ENCODE measurements at places on chromosomes 12 and 14.

- DNase-seq, result no peak
These were observed 42.7 kb upstream of the DCN start for GRCh38 chr12:91225316-91225715.

DNA sequence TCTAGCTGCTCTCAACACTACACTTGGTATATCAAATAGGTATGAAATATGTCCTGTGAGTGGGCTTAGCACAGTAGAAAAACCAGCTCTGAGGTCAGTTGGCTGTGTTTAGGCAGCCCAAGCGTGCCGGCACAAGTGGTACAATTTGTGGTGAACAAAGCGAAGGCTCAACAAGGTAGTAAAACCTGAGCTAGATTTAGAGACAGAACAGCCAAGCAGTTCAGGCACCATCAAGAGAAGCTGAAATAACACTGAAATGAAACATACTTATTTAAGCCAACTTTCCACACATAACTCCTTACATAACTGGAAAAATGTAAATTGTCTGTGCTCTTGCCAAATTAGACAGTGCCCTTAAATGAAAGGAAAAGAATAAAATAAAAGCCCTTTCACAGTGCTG, 596.8 kb upstream of the FBXO33 start:
- no peak for DNase-seq

DNA sequence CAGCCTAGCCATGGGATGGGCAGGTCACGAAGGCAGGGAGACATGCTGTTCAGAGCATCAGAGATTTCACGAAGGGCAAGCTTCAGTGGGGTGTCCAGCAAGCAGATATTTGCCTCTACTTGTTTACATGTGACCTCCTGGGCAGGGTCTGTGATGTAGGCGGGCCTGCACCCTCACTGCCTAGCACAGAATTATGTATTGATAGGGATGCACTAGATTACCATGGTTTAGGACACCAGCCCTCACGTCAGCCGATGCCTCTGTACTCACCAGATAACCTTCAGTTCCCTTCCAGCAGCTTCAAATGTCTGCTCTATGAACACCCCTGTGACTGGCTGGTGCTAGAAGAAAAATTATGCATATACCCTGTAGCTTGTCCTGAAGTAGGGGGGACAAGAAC, 5.1 kb upstream of the EIF5 start:
- DNase-seq, result no peak

DNA sequence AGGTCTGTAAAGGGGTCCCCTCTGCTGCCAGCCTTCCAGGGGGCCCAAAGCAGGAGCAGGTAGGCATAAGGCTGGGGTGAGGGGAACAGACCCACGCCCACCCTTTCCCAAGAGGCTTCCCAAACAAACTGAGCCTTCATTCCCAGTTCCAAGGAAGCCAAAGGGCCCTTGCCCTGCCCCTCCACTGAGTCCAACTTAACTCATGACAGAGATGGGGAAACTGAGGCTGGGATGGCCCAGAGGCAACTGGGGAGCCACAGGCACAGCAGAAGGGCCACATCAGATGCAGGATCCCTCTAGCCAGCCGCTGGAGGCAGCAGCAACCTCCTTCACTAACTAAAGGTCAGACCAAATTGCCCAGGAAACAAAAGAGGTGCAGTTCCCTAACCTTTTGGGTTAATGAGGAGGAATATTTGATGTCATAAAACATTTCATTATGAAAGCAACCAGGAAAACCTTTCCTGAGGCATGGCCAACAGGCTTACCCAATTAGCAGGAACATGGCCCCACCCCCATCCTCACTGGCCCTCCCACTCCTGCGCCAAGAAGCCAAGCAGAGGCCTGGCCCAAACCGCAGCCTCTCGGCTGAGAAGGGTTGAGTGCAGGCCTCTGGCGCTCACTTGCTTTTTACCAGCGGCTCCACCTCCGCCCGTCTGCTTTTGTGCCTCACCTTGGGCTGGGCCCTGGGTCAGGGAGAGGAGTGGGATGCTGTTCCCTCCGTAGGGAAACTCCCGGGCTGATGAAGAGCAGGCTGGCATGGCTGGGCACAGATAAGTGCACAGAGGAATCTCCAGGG, 293.5 kb upstream of the RTL1 start:
- DNase-seq, result no peak

GRCh38 chr12:46455648-46456352, 83.2 kb upstream of the SLC38A2 start:
- DNase-seq, result no peak

- no peak for DNase-seq
These were observed 196.5 kb upstream of the AMIGO2 start for GRCh38 chr12:47276253-47276620.

GRCh38 chr12:67019070-67019469, 250.1 kb upstream of the CAND1 start:
- DNase-seq, result no peak

DNA sequence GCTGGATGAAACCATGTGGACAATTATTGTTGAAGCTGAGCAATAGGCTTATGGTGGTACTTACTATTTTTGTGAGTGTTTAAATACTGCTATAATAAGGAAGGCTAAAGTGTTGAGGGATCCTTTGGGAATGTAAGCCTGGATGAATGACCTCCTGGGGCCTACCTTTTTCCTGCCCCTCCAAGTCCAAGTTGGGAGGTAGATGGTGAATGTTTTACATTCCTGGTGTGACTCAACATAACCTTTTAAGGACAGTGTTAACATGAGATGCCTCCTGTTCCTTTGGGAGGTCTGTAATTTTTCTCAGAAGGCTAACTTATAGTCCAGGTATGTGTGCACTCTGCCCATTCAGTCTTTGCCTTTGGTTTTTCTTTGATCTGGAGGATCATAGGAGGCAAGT, 315.9 kb downstream of the NRXN3 start:
- no peak for DNase-seq

GRCh38 chr12:46071335-46071734, 81.0 kb upstream of the SCAF11 start:
- no peak for DNase-seq

- DNase-seq, result no peak
These were observed 216.7 kb downstream of the NUAK1 start for GRCh38 chr12:105921872-105922669.

GRCh38 chr12:7637615-7638014, 28.1 kb downstream of the APOBEC1 start:
- DNase-seq, result no peak

GRCh38 chr14:53310412-53310811, 157.3 kb upstream of the DDHD1 start:
- no peak for DNase-seq

DNA sequence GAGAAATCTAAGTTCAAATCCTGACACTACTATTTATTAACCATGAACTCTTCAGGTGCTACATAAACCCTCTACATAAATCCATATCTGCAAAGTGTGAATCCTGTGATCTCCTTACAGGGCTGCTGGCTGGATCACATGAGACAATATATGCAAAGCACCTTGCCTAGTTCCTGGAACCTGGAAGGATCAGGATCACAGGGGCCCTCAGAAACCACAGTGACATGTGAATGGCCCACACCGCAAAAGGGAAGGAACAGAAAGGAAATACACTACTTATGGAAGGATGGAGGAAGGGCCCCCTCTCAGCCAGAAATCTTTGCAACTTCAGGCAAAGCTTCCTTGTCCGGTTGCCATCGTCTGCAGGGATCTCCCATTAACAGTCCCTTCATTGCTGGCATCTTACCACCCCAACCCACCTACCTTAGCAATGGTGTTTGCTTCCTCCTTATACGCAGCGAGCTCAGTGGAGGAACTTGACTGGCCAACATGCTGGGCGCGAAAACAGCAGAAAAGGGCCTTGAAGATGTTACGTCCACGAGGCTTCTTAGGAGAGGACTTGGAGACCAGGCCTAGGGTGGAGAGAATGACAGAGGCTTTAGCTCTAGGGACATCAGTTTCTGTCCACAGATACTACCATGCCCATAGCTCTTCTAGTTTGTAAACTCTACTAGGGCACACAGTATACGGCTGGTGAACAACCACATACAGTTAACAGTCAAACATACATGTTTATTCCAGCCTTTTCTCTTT, 10.7 kb upstream of the AVIL start:
- no peak for DNase-seq

DNA sequence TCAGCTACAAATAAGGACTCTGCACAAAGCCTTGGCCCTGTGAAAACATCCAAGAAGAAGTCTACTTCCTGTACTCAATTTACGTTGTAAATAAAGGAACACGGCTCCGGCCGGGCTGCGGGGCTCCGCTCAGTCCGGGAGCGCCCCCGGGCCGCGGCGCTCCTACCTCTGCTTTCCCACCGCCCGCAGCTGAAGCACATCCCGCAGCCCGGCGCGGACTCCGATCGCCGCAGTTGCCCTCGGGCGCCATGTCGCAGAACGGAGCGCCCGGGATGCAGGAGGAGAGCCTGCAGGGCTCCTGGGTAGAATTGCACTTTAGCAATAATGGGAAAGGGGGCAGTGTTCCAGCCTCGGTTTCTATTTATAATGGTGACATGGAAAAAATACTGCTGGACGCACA, 502.3 kb upstream of the FOXG1 start:
- DNase-seq, result no peak

DNA sequence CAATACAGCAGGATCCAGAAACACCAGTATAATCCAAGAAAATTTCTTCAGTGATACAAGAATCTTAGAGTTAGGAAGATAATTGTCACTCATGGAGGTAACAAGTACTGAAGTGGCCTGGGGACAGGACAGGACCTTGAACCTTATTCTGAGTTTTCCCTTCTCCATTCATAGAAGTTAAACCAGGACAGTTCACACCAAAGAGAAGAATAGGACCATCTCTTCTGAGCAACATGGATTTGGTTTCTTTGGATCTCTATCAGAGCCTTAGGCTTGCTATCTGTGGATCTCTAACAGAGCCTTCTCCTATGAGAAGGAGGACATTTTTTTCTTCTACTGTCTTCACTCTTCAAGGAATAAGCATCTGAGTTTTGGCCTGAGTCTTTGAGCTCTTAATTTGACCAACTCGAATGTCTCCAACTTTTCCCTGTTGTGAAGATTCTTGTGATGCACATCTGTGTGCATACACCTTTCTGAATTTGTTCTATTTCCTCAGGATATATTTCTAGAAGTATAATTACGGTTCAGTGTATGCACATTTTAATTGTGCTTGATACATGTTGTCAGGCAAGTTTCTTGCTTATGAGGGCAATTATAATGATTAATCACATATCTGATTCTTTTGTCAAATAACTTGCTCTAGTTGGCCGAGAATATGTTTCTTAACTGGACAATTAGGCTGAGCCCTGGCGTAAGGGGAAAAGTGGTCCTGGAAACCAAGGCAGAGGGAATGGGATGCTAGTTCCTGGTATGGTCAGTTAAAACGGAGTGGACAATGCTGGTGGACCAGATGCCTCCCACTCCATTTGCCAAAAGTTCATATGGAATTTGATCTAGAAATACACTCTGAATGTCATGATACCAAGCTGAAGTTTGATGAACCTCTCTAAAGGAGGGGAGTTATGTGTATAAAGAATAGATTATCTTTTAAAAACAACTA, 6.6 kb downstream of the KRT6A start:
- no peak for DNase-seq

DNA sequence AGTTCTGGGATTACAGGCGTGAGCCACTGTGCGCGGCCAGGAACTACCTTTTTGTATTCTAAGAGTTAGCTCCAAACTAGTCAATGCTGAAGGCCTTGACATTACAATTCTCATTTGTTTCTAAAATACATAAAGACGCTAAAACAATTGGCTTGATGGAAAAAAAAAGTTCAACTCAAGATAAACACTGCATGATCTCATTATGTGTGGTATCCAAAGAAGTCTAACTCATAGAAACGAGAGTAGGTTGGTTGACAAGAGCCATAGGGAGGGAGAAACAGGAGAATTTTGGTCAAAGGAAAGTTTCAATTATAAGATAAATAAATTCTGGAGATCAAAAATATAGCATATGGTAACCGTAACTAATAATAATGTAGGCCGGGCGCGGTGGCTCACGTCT, 20.0 kb upstream of the RNF34 start:
- DNase-seq, result no peak

DNA sequence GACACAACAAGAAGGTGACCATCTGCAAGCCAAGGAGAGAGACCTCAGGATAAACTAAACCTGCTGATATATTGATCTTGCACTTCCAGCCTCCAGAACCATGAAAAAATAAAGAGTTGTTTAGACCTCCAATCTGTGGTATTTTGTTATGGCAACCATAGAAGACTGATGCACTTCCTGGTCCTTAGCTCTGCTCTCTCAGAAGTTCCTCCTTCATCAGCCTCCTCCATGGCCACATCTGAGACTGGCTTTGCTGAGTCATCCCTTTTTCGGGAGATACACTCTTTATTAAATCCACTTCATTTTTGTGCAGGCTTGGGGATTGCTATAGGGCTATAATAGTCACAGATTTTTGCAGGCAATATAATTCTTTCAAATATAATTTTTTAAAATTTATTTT, 89.6 kb upstream of the ATF7IP start:
- no peak for DNase-seq

GRCh38 chr14:59217011-59217410, 28.5 kb downstream of the DAAM1 start:
- DNase-seq, result no peak

DNA sequence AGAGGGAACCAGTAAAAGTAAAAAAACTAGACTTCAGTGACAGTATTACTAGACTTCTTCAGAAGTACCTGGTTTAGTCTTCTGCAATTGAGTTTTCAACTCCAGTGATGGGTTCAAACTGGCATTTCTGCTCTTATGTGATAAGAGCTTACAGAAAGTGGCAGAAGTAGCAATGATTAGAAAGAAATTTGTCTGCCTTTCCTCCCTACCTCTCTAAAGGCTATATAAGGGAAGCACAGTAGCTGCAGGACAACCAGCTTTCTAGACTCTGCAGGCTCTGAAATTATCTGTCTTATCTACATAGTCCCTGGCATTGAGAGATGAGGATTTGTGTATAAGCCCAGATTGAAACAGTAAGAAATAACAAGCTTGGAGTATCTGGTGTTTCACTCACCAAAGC, 107.5 kb downstream of the DAAM1 start:
- DNase-seq, result no peak

DNA sequence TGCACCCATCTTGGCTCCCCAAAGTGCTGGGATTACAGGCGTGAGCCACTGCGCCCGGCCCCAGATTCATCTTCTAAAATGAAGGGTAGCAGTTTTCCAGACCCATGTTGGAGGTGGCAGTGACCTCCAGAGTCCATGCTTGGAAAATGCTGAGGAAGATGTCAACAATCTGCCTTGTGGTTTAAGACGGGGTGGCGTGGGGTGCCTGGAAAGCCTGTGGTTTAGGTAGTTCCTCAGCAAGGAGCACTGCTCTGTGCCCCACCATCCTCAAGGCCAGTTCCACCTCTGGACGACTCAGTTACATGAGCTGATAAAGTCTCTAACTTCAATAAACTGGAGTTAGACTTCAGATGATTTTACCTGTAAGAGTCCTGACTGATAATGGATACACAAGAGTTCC, 48.6 kb downstream of the DRAM1 start:
- DNase-seq, result no peak

Data from cortex of kidney (tissue), 1 donor.